ENCODE measurements at places on chromosomes 7 and 10.
A peak's percentile ranks its signal among the peaks of the same experiment; 100 is the strongest.

GRCh38 chr10:133068111-133069032 is 19.4 kb upstream of the ADGRA1 start:
- DNase-seq, result no peak

- no peak for DNase-seq
Measured at GRCh38 chr7:128176696-128177095, 64.4 kb upstream of the LEP start.

DNA sequence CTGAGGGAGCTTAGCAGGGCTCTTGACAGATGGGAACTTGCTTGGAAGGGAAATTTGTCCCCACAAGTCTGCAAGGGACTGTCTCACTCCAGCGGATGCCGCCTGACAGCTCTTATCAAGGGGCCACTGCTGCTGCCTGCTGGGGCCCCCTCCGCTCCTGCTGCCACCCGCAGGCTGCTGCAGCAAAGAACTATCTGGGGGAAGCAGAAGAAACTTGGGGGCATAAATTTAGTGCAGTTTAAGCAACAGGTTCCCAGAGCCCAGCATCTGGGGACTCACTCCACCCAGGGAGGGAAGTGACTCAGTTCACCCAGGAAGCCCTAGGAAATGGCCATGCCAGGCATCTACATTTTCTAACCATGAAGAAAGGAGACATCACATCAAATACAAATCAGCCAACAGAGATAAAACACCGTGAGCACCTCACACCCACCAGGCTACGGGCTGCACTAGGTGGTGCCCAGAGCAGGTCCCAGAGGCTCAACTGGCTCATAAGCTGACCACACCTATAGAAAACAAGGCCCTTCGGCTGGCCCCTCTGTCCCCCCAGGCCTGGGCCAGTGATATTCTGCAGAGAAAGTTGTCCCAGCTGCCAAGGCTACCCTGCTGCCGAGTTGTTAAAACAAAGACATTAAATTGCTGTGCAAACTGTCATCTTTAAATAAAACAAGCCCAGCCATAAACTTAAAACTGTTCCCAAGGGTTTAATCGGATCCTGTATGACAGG is 3.7 kb downstream of the RGS10 start:
- DNase-seq, result no peak

DNA sequence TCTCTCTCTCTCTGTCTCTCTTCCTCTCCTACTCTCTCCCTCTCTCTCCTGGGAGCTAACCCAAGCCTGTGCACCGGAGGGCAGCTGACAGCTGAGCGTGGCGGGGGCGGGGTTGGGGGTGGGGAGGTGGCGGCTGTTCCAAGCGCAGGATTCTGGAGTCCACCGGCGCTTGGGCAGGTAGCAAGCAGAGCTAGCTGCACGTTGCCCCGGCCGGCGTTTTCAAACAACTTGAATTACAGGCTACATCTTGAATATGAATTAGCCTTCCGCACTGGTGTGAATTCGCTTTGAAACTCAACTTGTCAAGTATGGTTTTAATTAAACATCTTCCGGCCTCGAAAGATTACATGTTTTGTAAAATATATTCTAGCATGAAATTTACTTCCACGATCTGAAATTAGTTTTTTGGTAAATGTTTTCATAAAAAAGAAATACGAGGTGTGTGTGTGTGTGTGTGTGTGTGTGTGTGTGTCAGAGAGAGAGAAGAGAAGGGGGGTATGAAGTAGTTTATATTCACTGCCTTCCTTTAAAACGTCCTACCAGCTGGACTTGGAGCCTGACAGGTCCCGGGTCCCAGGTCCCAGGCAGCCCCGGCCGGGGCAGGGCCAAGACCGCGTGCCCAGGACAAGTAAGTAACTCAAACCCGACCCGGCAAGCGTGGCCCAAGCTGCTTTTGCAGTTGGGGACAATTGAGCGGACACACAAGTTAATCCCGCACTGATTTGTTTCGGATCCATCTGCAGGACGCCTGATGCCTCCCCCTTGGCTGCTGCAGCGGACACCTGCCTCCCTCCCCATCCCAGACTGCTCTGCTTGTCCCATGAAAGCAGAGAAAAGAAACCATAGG is 9.0 kb upstream of the DLX6 start:
- DNase-seq, result peak; percentile 48

- no peak for DNase-seq
Measured at GRCh38 chr7:128874140-128875031, 11.7 kb downstream of the ATP6V1F start.

DNA sequence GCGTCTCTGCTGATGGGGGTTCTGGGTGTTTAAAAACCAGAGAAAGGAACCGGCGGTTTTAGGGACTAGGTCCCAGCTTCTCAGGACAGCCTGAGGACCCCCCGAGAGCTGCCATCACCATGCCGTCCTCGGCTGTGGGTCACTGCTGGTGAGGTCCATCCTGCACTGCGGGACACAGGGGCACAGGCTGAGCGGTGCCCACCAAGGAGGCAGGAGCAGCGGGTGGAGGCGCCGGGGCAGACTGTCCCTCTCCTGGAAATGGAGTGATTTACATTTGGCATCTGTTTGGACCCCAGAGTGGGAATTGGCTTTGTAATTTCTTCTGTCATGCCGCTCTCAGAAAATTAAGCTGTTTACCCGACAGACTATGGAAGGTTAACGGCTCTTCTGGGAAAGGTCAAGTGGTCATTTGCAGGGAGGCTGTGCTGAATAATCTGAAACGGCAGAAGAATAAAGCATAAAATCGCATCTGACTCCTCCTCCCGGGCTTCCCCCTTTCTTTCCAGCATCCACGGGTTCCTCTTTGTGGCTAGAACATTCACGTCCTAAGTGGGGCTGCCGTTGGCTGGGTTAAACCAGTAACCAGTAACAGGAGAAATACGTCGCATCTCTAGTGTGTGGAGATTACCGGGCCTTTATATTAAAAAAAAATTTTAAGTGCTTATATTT is 31.7 kb downstream of the LHPP start:
- DNase-seq, result no peak

DNA sequence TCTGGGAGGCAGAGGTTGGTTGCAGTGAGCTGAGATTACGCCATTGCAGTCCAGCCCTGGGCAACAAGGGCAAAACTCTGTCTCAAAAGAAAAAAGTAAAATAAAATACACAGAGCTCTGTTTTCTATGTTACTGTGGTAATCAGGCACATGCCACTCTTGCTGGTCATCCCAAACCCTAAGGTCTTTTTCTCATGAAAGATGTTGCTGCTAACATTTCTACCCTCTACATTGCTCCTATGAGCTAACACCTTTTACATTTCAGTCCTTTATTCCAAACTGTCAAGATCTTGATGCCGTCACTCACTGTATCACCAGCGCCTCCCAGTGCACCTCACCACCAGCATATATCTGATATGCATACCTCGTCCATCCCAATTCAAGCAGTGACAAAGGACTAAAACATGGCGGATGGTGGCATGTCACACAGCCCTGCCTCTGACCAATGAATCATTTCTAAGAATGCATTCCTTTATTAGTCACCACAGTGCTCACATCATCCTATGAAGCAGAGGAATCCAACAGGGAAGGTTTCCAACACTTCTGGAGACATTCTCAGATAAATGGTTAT is 4.3 kb downstream of the DAGLB start:
- no peak for DNase-seq

DNA sequence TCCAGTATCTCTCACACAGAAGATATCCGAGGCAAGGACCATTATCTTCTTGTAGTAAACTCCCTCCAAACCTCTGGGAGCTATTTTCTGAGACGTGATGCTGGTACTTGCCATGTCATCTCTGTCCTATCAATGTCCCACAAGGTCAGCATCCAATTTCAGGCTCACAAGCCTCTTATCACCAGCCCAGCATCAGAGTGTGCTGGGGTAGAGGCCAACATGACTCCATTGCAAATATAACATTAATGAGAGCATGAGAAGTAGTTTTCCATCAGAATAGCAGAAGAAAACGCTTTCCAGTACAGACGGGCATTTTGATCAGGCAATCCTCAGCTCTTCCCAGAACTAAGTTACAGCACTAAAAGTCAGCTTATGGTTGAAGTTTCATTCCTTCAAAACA is 5.6 kb downstream of the MORN4 start:
- no peak for DNase-seq

GRCh38 chr10:125797994-125798662 is 22.5 kb upstream of the MMP21 start:
- DNase-seq, result no peak

DNA sequence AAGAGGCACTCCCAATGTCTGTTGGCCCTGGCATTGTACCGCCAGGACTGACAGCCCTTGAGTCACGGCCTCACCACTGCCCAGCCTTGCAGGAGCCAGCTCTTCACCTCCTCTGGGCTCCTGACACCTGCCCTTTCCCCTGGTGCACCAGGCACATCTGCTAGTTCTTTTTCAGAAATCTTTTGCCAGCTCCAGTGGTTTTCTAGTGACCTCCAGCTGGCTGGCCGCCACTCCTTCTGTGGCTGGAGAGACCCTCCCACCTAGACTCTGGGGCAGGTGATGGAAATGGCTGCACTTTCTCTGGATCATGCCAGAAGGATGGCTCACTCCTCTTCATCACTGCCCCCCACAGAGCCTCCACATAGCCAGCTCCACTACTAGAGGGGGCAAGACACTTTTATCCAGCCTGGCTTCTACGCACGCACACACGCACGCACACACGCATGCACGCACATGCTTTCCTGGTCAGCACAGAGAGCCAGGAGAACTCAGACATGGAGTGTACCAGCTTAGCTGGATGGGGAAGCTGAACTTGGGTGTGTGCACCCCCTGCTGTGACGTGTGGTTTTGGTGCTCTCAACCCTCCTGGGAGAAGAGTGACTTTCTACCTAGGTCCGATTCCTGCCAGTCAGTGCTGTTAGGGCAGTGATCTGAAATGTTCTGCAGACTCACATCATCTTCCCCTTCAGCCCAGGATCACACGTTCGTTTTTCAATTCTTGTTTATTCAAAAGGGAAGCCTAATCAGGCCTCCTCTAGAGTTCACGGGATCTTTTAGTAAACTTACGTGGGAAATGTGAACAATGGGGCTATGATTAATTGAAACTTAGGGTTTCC is 222.0 kb downstream of the PRPF18 start:
- DNase-seq, result no peak

GRCh38 chr10:80537086-80537735 is 491 bp upstream of the SH2D4B start:
- no peak for DNase-seq

DNA sequence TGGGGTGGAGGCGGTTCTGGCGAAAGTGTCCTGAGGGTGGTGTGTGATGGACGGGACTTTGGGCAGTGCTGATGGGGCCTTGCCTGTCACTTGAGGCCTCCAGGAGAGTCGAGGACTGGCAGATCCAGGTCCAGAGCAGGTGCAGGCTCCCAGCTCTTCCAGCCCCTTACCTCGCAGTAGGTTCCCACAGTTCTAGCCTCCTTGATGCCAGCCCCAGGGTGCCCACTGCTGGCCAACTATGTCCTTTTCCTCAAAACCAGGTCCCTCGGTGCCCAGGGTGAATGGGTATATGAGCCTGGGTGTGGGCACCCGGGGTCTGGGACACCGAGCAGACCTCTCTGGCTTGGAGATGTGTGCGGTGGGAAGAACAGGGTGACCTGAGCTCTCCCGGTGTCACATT is 8.3 kb downstream of the FAM20C start:
- DNase-seq, result no peak

DNA sequence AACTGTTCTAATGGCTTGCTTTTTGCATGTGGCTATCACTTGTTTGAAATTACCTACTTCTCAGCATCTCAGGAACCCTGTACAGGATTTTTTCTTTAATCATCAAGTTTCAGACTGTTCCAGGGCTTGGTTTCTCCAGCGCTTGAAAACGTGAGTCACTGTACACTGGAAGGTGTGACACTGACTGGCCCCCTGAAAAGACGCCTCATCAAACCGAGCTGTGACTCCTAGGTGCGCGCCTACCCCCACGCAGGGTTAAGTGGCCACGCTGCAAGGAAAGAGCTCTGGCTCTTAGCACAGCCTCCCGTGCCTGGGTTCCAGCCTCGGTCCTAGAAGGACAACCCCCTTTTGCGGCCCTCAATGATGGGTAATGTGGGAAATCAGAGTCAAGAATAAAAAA is 81.0 kb downstream of the EBF3 start:
- DNase-seq, result no peak

GRCh38 chr10:122492006-122492405 is 30.7 kb downstream of the HTRA1 start:
- no peak for DNase-seq

DNA sequence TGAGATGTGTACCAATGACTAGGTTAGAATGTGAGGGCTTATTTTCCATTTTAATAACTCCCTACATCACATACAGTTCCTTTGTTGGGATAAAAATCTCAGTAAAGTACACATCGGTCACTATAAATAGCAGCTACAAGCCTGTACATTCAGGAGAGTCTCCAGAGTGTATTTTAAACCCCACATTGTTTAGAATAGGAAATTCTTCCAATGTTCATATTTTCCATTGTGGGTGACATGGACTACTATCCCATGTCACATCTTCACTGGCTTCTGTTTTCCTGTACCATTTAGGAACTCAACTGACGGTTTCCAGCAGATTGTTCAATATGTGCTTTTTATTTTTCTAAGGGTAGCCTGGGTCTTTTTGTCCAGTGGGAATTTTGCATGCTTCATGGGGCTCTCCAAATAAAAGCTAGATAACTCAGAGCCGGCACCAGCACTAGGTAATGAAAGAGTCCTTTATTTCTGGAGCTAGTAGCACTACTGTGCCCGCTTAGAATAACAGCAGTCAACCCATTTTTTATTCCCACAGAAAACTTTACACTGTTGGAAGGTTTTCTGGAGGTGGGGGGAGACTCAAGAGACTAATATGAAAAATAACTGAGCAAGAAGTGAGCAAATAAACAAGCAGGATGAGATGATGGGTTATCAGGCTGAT is 100.5 kb downstream of the CALD1 start:
- DNase-seq, result no peak

GRCh38 chr10:48590945-48591344 is 13.9 kb downstream of the ARHGAP22 start:
- DNase-seq, result no peak

DNA sequence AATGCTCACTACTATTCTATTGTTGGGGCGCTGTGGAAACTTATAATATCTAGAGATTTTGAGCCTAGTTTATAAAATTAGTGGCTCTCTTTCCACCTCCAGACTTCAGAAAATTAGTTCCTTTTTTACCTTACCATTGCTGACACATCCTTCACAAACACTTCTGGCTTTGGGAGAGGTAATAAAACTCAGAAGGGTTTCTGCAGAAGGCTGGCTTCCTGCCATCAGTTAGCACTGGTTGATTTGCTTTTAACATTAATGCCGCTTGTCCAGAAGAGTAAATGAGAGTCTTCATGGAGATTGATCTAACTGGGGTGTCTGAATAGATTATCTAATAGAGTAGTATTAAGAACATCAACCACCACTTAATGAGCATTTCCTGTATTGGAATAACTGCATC is 20.3 kb downstream of the ACSM6 start:
- no peak for DNase-seq

DNA sequence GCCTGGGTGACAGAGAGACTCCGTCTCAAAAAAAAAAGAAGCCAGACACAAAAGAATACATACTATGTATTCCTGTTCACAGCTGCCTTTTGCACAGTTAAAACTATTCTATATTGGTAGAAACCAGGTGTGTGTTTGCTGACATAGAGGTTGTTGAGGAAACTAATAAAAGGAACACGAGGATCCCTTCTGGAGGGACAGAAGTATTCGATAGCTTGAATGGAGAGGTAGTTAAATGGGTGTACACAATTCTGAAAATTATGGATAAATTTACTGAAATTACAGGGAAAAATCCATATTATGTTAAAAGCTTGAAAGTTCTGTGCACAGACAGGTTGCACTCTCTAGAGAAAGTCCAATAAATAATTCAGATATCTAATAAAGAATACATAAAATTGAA is 71.5 kb downstream of the CUBN start:
- no peak for DNase-seq

- no peak for DNase-seq
Measured at GRCh38 chr10:102608487-102608886, 35.8 kb upstream of the TRIM8 start.

- DNase-seq, result peak; percentile 80
Measured at GRCh38 chr7:150876817-150877526, 24.7 kb downstream of the AOC1 start.
